ENCODE measurements at places on chromosomes 13 and 19. TPM values are rescaled to one million over a fixed set of nuclear protein-coding genes. Genes with fewer than 3 reads are reported as not detected.

DNA sequence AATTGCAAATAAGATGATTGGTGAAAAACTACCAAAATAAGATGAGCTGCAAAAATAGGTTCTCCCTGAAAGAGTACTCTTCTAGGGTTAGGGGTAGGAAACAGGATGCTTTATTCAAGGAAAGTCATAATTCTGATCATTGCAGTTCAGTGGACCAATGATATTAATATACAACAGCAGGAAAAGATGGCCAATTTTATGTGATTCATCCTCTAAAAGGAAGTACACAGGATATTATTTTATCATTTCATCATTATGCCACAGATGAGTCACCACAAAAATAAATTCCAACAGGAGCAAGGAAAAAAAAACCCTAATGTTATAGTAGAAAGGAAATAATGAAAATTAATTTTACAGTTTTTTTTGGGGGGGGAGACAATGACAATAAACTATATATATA, 205.0 kb downstream of the NALCN start:
- no peak for DNase-seq

- DNase-seq = no peak
Measured at GRCh38 chr19:30519607-30520205, 147.5 kb downstream of the ZNF536 start.

GRCh38 chr19:10190026-10190425, 4.7 kb downstream of the DNMT1 start:
- DNase-seq = no peak

GRCh38 chr19:23404676-23405075, 9.4 kb upstream of the ZNF91 start:
- DNase-seq = no peak

GRCh38 chr13:96444676-96445075, 354.8 kb downstream of the HS6ST3 start:
- DNase-seq = no peak

- DNase-seq = peak; percentile 60
Measured at GRCh38 chr13:98370806-98371515, 193.9 kb upstream of the RNF113B start.

GRCh38 chr19:660793-661426, 2.1 kb downstream of the RNF126 start:
- DNase-seq = no peak

- no peak for DNase-seq
Measured at GRCh38 chr13:59119475-59119874, 1044.3 kb downstream of the DIAPH3 start.

DNA sequence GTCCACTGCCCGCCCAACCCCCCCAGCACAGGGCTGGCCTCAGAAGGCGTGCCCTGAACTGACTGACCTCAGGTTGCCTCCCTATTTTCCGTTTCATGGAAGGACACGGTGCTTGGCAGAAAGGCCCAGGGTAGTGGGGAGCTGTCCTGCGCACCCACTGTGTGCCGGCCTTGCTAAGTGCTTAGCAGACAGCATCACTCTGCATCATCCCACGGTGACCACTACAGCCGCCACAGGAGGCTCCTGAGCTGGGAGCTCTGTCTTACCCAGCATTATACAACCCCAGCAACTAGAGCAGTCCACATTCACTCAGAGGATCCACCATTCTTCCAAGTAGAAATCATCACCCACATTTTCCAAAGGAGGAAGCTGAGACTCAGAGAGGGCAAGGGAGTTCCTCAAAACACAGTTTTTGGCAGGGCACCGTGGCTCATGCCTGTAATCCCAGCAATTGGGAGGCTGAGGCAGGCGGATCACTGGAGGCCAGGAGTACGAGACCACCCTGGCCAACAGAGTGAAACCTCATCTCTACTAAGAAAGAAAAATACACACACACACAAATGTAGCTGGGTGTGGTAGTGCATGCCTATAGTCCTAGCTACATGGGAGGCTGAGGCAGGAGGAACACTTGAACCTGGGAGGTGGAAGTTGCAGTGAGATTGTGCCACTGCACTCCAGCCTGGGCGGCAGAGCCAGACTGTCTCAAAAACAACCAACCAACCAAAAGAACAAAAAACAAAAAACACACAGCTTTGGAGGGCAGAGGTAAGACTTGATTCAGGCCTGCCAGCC, 1.6 kb downstream of the SBK2 start:
- no peak for DNase-seq

GRCh38 chr13:33697926-33698325, 120.0 kb upstream of the RFC3 start:
- DNase-seq = no peak

DNA sequence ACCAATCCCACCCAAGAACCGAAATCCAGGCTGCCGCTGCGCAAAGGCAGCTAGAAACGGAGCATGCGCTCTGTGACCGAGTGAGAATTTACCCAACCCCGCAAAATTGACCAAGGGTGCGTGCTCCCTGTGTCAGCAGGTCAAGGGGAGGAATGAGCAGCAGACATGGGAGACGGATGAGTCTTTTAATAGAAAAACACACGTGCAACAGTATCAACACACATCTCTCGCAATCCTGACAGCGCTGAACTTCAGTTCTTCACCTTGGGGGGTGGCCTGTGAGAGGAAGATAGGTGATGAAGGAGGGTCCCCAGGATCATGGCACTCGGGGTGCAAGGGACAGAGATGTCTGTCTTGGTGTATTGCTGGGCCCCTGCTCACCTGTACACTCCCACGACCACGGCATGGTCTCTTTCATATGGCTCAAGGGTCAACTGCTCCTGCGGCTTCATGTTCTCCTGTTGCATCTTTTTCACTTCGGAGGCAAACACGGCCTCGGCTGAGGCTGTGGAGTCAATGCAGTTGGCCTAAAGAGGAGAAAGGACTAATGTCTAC, 402 bp upstream of the DYRK1B start:
- no peak for DNase-seq

GRCh38 chr13:112069061-112069844, 2.3 kb downstream of the SOX1 start:
- DNase-seq = no peak

DNA sequence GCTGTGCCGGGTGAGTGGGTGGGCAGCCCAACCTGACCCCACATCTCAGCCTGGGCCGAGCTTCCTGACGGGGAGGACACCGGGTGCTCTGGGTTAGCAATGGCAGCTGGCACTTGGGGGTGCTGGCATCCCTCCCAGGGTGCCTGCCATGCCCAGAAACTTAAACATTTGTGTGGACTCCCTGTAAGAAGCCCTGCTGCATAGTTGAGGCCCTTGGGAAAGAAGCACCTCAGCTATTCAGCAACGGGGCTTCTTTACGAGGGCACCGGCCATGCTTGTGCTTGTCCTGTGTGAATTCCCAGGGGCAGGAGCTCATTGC, 33.8 kb upstream of the MEDAG start:
- DNase-seq = no peak

The RFPL4AL1 gene
- not detected for total RNA-seq

The NCAN gene
- not detected for total RNA-seq

The RFXAP gene
- total RNA-seq = 2.7 TPM

The RAX2 gene
- not detected for total RNA-seq

The ZNF626 gene
- 8.7 TPM for total RNA-seq

The BEST2 gene
- not detected for total RNA-seq

The KLF1 gene
- not detected for total RNA-seq

The CDX2 gene
- total RNA-seq = not detected

The SIGLEC14 gene
- 4.2 TPM for total RNA-seq

The LDLR gene
- total RNA-seq = 80.0 TPM
